ENCODE measurements at places on chromosomes 1 and 21.

- no peak for DNase-seq
Observed at GRCh38 chr1:28338897-28339296, 10.1 kb downstream of the MED18 start.

DNA sequence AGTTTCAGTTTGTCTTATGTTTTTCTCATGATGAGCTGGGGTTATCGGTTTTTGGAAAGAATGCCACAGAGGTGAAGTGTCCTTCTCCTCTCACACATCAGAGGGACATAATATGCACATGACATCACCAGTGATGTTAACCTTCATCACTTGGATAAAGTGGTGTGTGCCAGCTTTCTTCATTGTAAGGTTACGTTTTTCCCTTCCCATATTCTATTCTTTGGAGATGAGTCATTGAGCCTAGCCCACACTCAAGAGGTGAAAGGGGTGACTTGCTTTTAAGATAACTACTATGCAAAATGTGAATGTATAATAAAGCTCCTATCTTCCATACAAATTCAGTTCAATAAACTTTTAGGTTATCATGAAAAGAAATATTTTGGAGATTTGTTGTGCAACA lies 36.7 kb upstream of the MAGI3 start:
- DNase-seq: no peak

- DNase-seq: no peak
Observed at GRCh38 chr1:17516303-17517214, 22.9 kb upstream of the ARHGEF10L start.

GRCh38 chr1:85940656-85941306 lies 215.8 kb downstream of the COL24A1 start:
- DNase-seq: no peak

DNA sequence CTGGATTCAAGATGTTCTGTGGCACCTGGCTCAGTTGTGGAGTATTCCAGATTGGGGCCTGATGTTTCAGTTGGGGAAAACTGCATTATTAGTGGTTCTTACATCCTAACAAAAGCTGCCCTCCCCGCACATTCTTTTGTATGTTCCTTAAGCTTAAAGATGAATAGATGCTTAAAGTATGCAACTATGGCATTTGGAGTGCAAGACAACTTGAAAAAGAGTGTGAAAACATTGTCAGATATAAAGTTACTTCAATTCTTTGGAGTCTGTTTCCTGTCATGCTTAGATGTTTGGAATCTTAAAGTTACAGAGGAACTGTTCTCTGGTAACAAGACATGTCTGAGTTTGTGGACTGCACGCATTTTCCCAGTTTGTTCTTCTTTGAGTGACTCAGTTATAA lies 7.2 kb downstream of the FPGT start:
- DNase-seq: no peak

DNA sequence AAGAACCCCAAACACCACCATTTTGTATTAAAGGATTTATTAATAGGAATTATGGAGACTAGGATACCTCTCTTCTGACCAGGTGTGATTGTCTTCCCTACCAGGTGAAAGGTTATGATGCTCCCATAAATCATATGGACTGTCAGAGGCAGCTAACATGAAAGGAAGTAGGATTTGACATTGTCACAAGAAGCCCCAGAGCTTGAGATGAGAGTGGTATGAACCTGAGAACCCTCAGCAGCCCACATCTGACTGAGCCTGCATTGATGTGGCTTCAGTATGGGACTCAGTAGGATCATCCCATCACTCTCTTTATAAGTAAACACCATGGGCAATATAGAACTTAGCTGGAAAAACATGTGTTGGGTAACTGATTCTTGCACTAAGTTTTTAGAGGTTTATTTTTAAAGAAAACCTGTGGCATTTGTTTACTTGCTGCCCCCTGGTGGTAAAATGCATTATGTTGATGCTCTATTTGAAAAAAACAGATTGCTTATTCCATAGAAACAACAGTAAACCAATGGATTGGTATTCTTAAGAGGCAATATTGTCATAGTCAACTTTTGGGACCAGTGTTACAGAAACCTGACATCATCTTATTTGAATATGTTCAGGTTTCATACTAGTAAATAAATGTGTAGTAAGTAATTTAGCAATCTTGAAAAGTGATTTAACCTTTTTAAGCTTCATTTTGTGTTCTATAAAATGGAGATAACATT lies 16.6 kb upstream of the CACYBP start:
- DNase-seq: no peak

GRCh38 chr21:45516071-45516670 lies 26.1 kb downstream of the SLC19A1 start:
- DNase-seq: no peak

DNA sequence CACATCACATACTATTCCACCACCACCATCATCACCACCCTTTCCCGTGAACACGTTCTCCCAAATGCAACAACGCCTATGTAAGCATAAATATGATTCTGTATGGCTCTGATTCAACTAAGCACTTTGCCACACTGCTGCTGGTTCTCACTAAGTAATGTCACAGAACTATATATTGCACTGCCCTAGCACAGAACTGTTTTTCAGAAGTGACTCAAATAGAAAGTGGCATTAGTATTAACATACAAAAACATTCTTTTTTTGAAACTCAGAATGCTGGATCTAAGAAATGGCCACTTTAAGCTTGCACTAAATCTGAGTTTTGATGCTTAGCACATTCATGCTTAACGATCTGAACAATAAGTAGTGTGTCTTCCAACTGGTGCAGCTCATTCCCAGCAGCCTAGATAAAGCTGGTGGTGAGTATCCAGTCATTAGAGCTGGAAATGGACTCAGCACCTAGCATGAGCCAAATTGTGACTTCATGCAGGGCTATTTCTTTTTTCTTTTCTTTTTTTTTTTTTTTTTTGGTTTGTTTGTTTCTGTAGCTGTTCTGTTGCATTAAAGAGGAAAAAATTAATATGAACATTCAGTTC lies 46.2 kb upstream of the ZC3H11B start:
- DNase-seq: no peak

Measured in activated naive CD4-positive, alpha-beta T cell treated with anti-CD3 and anti-CD28 coated beads, Interleukin-2, amount 50 U/mL, for 72 hours (primary cell).